ENCODE measurements at places on chromosomes 5 and 9.
A peak's percentile ranks its signal among the peaks of the same experiment; 100 is the strongest.

DNA sequence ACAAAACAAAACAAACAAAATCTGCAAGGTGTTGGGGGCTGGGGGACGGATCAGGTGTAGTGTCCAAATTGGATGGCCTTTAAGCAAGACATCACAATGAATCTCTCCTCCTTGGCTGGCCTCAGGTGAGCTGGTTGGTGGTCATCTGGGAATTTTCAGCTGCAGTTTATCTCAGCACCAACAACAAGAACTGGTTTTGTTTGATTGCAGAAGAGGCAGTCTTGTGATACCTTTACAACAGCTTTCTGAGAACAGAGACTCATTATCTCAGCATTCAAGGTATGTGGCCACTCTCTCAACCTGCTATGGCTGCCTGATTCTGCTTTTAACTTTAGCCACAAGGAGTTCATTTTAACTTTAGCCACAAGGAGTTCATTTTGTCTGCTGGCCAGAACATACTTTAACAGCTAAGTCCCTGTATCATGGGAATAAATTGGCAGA is 1543.4 kb downstream of the EFNA5 start:
- no peak for DNase-seq

DNA sequence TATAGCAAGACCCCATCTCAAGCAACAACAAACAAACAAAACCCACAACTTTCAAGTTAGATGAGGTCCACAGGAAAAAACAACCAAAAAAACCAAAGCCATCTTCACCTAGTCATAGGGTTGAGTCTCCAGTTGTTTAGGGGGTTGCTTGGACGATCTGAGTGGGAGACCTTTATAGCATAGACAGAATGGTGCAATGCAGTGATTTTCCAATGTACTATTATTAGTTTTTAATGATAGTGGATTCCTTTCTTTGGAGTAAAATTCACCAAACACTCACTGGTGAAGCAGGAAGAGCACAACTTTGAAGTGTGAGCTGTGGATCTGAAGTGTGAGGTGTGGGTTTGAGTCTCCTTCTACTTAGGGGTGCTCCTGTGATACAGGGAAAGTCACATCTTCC is 67.0 kb upstream of the KLF9 start:
- DNase-seq: no peak

DNA sequence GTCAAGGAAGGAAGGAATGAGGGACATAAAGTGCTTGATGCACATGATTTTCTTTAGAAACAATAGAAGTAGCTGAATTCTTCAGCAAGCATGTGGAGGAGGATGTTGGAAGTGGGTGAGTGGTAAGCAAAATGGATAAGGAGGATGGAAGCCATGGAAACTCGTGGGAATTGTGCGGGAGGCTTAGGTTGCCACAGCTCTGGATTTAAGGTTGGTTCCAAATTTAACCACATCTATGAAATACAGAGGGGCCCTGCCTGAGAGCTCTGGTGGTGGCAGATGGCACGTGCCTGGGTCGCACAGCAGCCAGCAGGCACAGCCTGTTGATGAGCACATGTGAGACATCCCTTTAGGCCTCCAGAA is 284.7 kb downstream of the SMARCA2 start:
- DNase-seq: no peak

DNA sequence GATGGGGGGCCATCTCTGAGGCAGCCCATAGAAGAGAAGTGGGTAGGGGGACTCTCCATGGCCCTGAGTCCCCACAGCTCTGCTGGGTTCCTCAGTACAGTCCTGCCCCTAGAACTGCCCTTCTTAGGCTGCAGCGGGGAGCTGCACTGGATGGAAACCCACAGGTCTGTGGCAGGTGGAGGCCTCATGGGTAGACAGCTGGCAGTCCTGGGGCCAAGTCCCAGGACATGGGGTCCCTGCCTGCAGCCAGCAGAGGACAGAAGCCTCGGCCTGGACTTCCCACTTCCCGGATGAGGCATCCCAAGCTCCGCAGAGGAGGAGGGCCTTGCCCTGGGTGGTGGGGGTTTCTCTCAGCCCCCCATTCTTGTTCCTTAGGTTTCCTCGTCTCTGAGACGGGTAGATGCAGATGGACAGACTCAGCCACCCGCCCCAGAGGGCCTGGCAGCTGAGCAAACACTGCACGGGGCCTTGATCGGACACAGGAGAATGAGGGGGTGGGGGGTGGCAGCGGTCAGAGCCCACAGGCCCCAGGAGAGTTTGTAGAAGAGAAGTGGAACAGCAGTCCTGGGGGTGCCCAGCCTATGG is 153.8 kb downstream of the C9orf50 start:
- no peak for DNase-seq

DNA sequence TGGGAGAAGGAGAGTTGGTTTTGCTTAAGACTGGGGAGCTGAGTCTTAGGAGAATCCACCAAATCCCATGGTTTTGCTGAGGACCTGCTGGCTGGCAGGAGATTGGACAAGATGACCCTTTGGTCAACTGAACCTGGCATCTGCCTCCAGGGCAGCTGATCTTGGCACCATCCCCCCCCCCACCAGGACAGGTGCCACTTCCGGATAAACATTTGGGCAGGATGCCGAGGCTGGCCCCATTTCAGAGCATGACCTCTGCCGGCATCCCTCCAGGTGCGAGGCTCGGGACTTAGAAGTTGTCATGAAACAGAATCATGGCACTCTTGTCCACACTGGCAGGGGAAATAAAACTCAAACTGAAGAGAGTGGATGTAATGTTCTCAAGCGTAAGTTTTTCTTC is 165.6 kb downstream of the MACROH2A1 start:
- no peak for DNase-seq

- DNase-seq: no peak
These were observed 117.4 kb downstream of the KLHL3 start for GRCh38 chr5:137618476-137618875.

- no peak for DNase-seq
These were observed 48.6 kb upstream of the SH3PXD2B start for GRCh38 chr5:172502969-172503368.

GRCh38 chr5:73031839-73032238 is 76.0 kb downstream of the FCHO2 start:
- peak; percentile 56 for DNase-seq

All from fibroblast of the conjunctiva (primary cell).